Transverse colon (tissue), 4 donors: ENCODE measurements at places on chromosomes 2 and 18. TPM values are rescaled to one million over a fixed set of nuclear protein-coding genes. Genes with fewer than 3 reads are reported as not detected.
A peak's percentile ranks its signal among the peaks of the same experiment; 100 is the strongest.

DNA sequence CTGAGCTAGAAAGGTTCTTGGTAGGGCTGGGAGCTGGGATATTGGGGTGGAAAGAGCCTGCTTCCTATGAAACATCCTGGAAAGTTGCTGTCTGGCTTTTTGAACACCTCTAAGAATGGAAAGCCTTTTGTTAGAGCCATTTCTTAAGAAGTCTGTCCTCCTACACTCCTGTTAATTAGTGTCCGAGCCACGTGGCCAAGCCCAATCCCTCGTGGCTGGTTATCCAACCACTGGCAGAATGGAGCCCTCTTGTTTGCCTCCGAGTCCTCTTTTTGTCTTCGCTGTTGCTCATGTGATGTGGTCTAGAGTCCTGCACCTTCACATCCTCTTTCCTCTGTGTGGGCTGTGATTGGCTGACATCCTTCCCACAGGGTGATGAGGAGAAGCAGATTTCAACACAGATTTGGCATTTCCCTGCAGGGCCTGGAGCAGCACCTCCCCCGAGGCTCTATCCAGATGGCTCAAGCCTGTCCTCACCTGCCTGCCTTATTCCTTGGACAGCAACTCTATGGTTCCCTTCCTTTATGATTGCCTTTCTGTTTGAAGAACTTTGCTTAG is 8.2 kb upstream of the TOGARAM2 start:
- no peak for DNase-seq

DNA sequence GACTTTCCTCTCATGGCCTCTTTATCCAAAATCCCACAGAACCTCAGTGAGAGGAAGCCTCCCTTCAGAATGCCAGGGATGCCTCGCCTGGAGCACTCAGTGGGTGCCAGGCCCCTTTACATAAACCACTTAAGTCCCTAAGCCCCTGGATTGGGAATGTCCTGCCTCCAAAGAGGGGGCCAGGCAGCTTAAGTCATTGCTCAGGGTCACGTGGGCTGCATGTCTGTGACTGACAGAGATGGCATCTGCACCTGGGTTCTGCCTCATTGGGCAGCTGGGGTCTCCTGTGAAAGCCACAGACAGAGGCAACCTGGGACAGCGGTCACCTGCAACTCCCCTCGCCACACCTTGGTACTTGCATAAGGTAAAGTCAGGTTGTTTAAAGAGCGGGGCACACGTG is 93.5 kb downstream of the MYT1L start:
- no peak for DNase-seq

GRCh38 chr18:36419188-36419899 is 121.8 kb downstream of the FHOD3 start:
- DNase-seq: no peak

DNA sequence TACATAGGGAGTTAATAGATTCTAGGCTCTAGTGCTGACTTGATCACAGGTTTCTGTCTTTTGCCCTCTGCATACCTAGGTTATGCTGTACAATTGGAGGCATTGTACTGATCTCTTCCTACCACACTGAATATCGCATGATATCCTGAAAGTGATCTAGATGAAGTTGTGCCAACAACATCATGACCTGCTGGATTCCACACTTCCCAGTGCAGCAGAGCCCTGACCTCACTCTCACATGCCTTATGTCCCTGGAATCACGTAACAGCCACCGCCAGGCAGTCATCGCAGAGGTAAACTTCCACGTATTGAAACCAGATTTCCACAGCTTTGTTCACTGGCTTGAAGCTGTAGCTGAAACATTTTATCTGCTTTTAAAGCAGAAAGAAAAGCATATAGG is 214.0 kb downstream of the ANKRD30B start:
- DNase-seq: no peak

GRCh38 chr2:168723275-168723899 is 79.0 kb upstream of the NOSTRIN start:
- DNase-seq: no peak

DNA sequence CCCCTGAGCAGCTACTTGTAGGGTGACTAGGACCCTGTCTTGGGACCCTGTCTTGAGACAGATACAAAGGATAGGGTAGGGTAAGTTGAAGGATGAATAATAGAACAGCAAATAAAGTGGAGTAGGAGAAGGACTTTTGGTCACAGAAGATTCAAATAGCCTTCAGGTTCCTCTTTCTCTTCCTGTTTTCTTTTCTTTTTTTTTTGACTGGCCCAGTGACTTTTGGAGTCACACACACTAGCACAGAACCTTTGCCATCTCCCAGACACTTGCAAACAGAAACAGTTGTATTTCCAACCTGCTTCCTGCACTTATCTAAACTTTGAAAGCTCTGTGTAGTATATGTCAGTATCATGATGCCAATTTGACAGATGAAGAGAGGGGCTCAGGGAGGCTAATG is 108.2 kb downstream of the TDRD15 start:
- DNase-seq: no peak

DNA sequence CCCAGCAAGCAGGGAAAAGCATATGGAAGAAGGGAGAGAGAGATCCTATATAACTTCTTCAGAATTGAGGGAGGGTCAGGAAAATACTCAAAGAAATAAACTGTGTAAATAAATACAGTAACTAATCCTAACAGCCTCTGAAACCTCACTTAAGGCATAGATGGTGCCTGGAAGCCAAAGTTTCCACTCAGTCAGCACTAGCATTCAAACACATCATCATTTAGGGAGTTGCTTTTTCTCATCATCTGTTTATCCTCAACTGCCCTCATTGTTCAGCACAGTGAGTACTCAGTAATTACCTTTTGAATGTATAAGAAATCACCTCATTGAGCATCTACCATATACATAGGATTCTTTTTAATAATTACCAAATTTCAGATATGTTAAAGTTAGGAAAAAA is 262.9 kb downstream of the C1D start:
- no peak for DNase-seq

GRCh38 chr2:234606896-234607295 is 110.0 kb upstream of the ARL4C start:
- no peak for DNase-seq

DNA sequence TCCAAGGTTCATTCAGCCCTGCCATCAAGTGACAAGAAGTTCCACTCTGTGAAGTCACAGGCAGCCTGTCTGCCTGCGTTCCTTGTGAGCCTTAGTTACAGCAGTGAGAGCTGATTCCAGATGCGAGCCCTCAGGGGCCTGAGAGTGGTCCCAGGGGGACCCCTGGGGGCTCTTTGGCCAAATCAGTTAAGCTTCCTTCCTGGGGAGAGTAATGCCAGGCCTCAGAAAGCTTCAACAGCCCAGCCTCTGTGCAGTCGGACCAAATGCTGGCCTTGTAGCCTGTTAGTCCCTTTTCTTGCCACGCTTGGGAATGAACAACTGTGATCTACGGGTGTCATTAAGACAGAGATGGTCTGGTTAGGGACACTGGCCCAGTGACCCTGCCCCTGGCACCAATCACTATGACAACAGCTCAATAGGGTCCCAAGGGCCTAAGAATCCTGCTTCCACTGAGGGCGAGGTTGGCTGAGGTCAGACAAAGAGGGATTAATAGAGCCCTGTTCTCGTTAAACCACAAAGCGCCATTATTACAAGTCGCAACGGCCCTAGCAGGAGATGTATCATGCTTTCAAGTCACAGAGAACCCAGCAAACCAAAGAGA is 50.9 kb downstream of the HS1BP3 start:
- DNase-seq: peak; percentile 6

DNA sequence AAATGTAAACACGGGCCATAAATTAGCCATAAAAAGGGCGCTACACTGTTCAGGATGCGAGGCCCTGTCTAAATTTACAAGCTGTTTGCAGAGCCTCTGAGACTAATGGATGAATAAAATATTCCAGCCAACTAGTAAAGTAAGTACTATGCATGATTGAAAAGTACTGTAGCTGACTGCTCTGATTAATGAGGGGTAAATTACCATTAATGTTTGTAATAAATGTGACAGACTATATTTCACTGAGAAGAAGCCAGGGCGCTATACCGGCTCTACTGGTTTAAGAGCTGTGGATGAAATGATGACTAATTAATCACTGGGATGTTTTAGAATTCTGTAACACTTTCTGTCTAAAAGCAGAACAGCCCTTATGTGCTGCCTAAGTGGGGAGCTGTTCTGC is 54.3 kb upstream of the RGPD4 start:
- no peak for DNase-seq

DNA sequence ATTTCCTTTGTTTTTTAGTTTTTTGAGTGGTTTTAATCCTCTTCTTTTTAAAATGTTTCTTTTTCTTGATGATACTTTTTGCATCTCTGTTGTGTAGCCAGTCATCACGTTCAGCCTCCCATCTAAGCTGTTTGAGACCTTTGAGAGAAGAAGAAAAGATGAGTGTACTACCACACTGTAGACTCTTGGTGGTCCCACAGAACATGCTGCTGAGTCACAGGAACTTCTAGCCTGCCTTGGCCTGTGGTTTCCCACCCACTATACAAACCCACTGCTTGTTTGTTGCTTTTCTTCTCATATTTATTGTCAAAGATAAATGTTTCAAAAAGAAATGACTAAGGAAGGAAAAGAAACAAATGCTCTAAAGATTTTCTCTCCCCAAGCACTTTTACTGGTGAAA is 5.5 kb downstream of the CEBPZOS start:
- no peak for DNase-seq

DNA sequence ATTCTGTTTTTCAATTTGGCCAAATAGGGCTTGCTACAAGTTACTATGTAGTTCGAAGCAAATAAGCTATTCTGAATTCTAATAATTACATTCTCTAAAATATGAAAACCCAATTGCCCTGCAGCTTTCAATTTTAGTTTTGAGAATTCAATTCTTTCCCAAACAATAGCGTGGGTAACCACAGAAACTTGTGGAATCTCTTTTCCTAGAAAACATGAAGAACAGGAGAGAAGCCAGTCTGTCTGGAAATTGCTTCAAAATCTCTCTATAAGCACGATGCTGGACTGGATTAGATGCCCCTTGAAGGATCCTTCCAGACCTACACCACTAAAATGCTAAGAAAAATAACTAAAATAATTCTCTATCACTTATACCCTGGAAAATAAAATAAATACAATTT is 115.0 kb downstream of the THADA start:
- DNase-seq: no peak

DNA sequence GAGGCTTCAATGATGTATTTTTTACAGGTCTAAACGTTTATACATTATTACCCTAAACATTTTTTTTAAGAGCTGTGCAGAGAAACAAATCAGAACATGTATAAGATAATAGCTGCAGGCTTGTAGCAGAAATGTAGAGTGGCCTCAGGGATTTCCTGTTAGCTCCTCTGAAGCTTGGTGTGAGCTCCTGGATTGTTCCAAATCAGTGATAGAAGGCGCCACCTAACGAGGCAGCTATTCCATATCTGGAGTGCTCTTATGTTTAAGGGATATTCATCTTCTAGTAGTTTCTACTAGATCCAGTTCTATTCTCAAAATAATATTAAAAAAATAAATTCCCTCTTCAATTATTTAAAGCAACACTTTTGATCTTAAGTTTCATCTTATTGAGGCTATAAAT is 93.1 kb downstream of the LRP1B start:
- no peak for DNase-seq

DNA sequence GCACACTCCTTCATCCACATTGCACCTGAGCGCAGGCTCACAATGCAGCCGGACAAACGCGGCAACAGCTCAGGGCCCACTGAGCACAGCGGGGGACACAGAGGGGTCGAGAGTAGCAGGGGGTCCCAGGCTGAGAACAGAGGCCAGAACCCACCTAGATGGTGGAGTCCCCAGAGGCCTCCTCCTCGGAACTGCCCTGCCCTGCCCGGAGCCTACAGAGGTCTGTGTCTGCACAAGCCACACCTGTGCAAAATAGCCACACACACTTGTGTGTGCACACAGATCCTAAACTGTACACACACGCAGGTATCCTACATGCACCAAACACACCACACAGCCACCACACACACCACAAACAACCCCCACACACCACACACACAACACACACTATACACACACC is 72.8 kb downstream of the TMEM18 start:
- no peak for DNase-seq

- no peak for DNase-seq
These were observed 434.2 kb downstream of the LRRTM4 start for GRCh38 chr2:77087987-77088414.

Gene CTNNA2
- total RNA-seq: 0.40 TPM

Gene ZBTB14
- 11.7 TPM for total RNA-seq

Gene SMYD1
- 3.0 TPM for total RNA-seq

Gene SULT1C3
- total RNA-seq: not detected

Gene SYT4
- 2.7 TPM for total RNA-seq

Gene CTDSP1
- 175 TPM for total RNA-seq

Gene PLA2R1
- total RNA-seq: 16.8 TPM

Gene SCYGR2
- not detected for total RNA-seq

Gene SERPINB11
- total RNA-seq: not detected
